ENCODE measurements at places on chromosomes 11 and 22. TPM values are rescaled to one million over a fixed set of nuclear protein-coding genes. Genes with fewer than 3 reads are reported as not detected.

DNA sequence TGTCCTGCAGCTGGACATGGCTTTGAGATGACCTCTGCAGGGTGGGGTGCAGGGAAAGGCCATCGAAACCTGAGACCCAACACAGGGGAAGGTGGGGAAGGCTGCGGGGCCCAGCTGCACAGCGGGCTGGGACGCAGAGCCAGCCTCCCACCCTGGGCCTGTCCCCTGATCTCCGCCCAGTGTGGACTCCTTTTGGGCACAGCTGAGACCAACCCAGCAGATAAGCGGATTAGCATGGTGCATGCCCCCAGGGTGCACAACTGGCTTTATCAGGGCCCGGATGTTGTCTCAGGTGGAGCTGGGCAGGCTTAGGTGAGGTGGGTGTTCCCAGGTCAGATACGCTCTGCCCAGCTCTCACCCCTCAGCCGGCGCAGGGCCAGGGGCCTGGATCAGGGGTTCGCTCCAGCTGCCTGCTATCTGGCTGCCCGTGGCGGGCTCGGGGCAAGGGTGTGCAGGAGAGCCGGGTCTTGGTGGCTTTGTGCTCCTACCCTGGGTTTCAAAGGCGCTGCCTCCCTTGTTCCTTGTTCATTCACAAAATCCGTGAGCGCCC, 28.1 kb upstream of the MUC5AC start:
- no peak for DNase-seq

GRCh38 chr22:32270641-32271369, 15.7 kb upstream of the SLC5A4 start:
- no peak for DNase-seq

DNA sequence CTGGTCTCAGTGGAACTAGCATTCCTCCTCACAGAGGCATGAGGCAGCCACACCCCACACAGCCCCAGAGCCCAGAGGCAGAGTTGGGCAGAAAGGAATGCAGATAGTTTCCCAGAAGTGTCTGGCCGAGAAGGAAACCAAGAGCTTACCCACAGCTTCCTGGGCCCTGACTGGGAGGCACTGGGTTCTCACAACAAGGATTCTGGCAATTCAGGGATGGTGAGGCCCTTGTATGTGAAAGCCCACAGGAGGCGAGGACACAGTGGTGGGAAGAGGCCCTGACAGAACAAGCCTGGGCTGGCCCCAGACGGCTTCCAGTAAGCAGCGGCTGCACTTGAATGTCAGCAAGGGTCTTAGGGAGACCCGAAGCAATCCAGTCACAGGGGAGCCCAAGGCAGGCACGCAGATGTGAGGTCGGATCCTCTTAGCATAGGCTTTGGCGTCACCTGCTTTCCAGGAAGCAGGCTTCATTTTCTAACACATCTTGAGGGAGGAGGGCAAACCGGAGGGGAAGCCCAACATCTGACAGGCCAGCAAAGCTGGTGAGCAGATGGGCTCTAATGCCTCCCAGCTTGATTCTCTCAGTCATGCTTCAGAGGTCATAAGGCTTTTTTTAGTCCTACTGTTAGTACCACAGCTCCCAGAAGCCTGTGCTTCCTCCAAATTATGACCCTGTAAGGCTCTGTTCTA, 78.3 kb upstream of the AKIP1 start:
- no peak for DNase-seq

- no peak for DNase-seq
These were observed 13.0 kb downstream of the FAR1 start for GRCh38 chr11:13681446-13681845.

MCM5 gene
- 11.3 TPM for total RNA-seq

CCDC87 gene
- 0.19 TPM for total RNA-seq

DNA sequence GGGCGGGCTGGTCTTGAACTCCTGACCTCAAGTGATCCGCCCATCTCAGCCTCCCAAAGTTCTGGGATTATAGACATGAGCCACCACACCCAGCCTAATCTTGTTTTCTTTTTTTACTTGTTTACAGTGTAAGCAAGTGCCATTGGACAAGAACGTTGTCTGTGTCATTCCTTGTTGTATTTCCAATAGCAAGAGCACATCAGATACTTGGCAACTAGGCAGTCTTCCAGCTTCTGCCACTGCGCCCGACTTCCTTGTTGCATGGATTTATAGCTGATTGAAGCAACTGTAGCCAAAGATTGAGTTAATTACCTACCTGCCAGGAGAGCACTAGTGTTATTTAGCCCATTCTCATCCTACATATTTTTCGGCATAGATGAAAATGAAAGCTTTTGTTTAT, 3.1 kb upstream of the SGSM3 start:
- DNase-seq: no peak

OR2AT4 gene
- not detected for total RNA-seq
